CD8-positive, alpha-beta T cell (primary cell): ENCODE measurements at places on chromosomes 11 and 22.

DNA sequence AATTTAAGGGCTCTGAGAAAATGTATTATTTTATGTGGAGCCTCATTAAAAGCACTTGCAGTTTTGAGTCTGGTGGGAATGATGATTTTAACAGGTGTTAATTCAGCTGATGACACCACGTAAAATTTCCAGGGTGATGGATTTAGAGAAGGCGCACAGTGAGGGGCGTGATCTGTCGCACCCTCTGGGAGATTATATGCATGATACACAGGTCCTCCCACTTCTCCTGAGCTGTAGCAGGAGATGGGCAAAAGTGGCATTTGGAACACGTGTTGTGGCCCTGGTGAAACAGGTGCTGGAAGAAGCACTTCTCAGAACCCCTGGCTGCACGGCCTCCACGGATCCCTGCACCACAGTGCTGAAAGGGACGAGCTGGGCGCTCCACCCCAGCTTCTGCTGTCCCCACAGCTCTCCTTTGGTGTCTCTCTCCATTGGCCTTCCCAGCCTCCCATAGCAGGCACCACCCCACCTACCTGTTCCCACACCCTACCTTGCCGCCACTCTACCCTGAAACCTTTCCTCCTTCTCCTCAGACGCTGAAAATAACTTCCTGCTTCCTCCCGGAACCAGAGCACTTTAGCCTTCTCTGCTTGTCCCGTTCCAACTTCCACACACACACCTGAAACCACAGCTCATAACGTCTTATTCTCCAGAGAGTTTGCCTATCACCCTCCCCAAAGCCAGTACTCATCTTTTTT is 6.9 kb upstream of the SORL1 start:
- no peak for DNase-seq

DNA sequence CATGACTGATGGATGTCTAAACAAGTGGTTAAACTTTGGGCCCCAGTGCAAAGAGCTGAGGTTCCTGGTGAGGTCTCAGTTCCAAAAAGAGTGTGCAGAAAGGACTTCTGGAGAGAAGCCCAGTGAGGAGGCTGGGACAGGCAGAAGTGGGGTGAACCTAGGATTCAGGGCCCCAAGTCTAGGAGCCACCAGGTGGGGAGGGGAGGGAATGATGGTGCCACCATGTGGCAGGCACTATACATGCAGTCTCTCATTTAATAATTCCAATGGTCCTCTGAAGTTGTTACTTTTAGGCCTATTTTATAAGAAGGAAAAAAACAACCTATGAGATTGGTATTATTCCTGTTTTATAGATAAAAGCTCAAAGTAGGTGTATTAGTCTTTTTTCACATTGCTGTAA is 102.0 kb downstream of the INSC start:
- DNase-seq: no peak

DNA sequence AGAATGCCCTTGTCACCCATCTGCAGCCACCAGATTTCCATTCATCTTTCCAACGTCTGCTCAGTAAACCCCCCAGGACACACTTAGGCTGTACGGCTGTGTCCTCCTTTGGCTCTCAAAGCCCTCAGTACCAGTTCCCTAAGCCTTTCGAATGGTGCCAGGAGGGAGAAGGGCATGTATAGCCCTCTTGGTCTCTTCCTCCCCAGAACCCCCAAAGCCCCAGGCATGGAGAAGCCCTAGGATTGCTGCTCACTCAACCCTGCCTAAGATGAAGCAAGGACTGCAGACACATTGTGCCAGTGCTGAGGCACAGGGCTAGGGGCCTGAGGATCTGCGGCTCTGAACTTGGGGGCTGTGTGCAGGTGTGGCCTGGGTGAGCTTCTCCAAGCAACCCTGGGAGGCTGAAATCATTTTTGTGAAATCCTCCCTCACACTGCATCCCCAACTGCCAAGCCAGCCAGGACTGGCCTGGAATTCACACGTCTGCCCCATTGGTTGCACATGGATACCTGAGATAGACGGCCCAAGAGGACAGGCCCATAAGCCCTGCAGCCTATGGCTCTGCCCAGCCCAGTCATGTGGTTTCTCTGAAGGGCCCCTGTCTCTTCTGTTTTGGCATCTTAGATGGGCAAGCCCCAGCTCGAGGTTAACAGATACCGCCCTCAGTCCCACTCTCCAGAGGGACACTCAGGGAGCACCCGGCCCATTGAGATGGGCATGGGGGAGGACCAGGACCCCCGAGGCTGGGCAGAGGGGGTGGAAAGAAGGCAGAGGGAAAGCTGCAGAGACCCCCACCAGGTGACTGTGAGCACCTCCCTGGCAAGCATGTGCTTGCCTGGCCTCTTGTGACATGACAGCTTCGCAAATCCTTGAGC is 34.0 kb downstream of the KCNQ1OT1 start:
- DNase-seq: no peak

DNA sequence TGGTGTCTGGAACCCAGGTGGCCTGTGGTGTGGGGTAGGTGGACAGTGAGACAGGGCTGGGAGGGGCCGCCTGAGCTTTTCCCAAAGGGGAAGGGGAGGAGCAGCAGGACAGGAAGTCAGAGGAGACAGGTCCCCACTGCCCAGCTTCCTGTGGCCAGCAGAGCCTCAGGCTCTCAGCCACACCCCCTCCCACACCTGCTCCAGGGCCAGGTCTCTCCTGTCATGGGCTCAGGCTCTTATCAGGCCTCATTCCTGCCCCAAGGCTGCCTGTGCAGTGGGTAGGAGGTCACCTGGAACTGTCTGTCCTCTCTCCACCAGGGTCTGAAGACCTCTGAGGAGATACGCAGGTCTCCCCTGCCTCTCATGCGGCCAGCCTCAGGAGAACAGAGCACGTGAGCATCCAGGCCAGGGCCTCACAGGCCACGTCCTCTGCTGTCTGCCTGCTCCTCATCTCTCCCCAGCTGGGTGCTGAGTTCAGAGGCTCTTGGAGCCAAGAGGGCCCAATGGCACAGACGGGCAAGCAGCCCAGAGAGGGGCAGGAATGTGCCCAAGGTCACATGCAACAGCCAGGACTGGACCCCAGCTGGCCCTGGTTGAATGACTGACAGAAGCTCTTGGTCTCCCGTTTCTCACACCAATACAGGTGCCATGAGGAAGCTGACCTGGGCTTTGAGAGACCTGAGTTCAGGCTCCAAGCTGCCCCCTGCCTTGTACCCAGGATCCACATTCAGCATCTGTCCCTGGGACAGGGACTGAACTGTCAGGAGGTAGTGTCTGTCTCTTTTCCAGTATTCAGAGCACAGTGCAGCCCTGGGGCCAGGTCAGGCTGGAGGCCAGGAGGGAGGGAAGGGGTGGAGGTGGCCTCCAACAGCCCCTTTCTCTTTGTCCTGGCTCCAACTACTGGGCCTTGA is 16.7 kb downstream of the STARD10 start:
- DNase-seq: no peak

DNA sequence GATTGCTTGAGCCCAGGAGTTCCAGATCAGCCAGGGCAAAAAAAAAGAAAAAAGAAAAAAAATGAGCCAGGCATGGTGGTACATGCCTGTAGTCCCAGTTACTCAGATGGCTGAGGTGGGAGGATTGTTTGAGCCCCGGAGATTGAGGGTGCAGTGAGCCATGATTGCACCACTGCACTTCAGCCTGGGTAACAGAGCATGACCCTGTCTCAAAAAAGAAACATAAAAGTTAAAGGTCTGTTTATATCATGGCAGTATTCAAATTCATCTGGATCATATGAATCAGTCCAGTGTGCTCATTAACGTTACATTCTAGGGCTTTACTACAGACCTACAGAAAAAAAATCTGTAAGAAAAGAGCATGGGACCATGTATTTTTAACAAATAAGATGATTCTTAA is 13.9 kb downstream of the HSD17B12 start:
- DNase-seq: no peak

DNA sequence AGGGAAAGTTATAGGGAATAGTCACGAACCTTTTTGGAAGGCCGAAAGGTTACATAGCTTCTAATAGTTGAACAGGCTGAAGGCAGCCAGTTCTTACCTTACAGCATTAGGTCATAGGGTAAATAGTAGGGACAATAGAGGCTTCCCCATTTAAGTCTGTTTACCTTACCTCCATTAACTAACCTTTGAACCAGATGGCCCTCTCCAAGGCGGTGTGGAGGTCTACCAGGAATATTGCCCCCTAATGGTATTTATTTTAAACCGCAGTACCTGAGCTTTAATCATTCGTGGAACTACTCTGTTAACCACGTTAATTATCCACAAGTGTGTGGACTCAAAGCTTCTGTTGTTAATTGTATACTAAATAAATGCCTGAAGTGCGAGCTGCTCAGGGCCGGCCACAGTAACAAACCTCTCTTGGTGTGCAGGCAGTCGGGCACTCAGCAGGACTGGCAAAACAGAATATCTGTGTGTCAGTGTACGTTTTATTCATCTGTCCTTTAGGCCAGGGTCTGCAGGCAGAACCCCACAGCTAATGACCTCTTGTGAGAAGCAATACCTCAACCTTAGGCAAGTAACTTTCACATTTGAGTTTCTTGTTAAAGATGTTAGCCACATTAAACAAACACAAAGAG is 81.7 kb downstream of the PRCP start:
- no peak for DNase-seq

DNA sequence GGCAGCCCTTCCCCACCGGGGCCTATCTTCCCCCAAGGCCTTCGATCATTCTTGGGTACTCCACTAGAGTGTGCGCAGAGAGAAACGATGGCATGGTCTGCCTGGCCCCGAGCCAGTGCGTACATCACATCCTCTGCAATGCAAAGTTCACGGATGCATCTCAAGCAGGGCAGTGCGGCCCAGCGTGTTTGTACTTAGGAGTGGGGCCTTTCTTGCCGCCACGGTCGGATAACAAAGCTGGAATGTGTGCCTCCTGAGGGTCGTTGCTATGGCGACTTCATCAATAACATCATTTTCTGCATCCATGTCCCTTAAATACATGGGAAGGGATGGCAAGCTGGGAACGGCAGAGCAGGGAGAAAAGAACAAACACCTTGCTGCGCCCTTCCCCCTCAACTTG is 73.9 kb downstream of the SCUBE1 start:
- no peak for DNase-seq

GRCh38 chr11:12143461-12144258 is 33.3 kb downstream of the MICAL2 start:
- no peak for DNase-seq

DNA sequence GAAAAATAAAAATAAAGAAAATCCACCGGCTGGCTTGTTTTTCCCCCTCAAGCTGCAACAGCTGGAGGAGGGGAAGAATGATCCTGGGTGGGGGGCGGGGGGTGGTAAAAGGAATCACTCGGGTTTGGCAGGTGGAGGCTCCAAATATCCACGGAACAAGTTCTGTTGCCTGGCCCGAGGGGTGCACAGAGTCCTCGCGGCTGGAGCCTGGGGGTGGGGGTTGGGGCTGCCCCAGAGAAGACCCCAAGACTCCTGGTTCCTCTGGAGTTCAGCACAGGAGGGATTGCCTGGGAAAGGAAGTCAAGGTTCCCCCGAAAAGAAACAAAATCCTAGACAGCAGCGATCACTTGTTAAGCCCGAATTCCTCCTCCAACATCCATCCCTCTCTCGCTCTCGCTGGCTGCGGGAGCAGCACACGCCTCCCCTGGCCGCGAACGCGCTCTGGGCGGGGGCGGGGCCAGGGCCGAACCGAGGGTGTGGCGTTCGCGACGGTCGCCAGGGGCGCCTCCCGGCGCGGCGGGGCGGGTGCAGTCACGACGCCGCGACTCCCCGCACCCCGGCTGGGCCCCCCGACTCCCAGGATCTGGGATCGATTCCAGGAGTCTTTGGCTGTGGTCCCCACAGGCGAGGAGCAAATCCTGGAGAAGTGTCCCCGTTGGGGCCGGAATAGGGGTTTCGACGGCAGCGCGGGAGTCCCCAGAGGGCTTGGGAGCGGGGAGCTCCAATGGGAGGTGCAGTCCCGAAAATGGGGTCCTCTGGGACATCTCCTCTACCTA is at the start of gene KCNA4:
Gene KCNA4, minus strand, starts transcription at position 443 of the 776 bp plus-strand sequence. CDS start 4,352 bp downstream, outside the sequence.
- DNase-seq: no peak

GRCh38 chr11:106178361-106178760 is 100.9 kb downstream of the AASDHPPT start:
- DNase-seq: no peak

GRCh38 chr11:126997641-126998040 is 2.9 kb downstream of the KIRREL3 start:
- DNase-seq: no peak

DNA sequence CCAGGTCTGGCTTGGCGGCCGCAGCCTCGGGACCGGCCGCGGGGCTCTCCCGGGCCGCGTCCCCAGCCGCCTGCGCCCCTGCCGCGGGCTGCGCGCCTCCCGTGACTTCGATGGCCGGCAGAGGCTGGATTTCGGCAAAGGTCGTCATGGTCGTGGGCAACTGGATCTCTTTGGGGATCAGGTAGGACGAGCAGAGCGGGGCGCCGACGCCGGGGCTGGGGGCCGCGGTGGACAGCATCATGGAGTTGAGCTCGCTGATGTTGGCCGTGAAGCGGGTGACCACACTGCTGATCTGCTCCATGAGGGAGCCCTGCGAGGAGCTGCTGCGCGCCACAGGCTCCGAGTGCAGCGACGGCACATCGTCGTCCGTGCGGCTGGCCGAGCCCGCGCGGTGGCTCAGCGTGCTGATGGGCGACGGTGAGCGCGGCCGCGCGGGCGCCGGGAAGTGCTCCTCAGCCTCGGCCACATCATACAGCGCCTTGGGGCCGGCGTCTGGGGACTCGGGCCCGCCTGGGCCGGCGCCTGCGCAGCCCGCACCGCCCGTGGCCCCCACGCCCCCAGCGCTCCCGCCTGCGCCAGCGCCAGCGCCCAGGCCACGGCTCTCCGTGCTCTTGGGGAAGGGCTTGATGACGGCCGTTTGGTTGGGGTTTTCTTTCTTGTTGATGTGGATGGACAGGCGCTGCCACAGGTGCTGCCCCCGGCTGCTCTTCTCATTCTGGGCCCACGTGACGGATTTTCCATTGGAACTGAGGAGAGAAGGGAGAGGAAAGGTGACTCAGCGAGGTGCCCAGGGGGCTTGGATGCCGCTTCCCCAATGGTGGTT is 171.4 kb upstream of the CTSC start:
- no peak for DNase-seq

DNA sequence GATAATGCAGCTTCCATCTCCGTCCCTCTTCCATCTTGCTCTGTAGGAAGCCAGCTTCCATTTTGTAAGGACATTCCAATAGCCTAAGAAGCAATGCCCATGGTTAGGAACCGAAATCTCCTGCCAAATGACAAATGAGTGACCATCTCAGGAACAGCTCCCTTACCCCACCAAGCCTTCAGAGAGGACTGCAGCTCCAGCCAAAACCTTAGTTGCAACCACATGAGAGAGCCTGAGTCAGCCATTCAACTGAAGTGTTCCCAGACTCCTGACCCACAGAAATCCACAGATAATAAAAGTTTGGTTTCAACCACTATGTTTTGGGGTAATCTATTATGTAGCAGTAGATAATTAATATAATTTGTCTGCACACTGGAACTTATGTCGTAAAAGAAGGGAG is 51.7 kb upstream of the LDLRAD3 start:
- DNase-seq: no peak

DNA sequence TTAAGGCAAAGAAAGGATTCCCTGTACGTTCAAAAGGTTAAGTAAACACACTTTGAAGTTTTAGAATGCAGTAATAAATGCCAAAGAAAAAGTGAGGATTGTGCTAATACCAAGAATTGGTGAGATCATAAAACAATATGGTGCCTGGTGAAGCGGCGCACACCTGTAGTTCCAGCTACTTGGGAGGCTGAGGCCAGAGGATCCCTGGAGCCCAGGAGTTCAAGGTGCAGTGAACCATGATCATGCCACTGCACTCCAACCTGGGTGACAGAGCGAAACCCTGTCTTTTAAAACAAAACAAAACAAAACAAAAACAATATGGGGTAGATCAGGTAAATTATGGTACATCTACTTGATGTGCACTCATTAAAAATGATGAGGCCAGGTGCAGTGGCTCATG is 73.4 kb upstream of the APOA1 start:
- DNase-seq: no peak
